IgD-negative memory B cell (primary cell): ENCODE measurements at places on chromosomes 5 and 9. TPM values are rescaled to one million over a fixed set of nuclear protein-coding genes. Genes with fewer than 3 reads are reported as not detected.

SNCB gene
- not detected for polyA plus RNA-seq

FOXD4L4 gene
- polyA plus RNA-seq, result not detected

PHF24 gene
- polyA plus RNA-seq, result 0.06 TPM

MCC gene
- polyA plus RNA-seq, result 0.40 TPM

CD274 gene
- polyA plus RNA-seq, result 0.35 TPM

CLIC3 gene
- 3.5 TPM for polyA plus RNA-seq

TNPO1 gene
- polyA plus RNA-seq, result 40.9 TPM

SPATA31E1 gene
- polyA plus RNA-seq, result not detected

CDH9 gene
- polyA plus RNA-seq, result not detected

UQCRQ gene
- polyA plus RNA-seq, result 552 TPM

DHFR gene
- 4.2 TPM for polyA plus RNA-seq

BHMT2 gene
- not detected for polyA plus RNA-seq

RUSC2 gene
- not detected for polyA plus RNA-seq
